ENCODE measurements at places on chromosomes 5 and 9.

GRCh38 chr9:134932171-134932570 lies 14.5 kb upstream of the FCN1 start:
- no peak for DNase-seq

DNA sequence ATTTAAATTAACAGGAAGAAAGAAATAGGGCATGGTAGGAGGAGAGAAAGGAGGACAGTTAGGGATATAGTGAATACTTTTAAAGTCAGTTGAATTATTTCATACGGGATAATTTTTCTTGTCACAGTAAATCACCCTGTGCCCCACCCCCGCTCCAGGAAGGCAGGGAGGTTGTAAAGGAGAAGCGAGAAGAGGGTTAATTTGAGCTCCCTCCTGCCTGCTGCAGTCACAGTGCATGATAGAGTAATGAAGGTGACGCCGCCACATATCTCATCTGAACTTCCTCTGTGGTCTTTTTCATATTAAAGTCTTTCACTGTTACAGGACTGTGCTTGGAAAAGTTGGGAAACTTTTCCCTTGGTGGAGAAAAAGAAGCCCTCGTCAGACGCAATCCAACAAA lies 896 bp upstream of the PCSK5 start:
- DNase-seq, result no peak

- no peak for DNase-seq
Measured at GRCh38 chr5:78065663-78066062, 228.8 kb downstream of the AP3B1 start.

DNA sequence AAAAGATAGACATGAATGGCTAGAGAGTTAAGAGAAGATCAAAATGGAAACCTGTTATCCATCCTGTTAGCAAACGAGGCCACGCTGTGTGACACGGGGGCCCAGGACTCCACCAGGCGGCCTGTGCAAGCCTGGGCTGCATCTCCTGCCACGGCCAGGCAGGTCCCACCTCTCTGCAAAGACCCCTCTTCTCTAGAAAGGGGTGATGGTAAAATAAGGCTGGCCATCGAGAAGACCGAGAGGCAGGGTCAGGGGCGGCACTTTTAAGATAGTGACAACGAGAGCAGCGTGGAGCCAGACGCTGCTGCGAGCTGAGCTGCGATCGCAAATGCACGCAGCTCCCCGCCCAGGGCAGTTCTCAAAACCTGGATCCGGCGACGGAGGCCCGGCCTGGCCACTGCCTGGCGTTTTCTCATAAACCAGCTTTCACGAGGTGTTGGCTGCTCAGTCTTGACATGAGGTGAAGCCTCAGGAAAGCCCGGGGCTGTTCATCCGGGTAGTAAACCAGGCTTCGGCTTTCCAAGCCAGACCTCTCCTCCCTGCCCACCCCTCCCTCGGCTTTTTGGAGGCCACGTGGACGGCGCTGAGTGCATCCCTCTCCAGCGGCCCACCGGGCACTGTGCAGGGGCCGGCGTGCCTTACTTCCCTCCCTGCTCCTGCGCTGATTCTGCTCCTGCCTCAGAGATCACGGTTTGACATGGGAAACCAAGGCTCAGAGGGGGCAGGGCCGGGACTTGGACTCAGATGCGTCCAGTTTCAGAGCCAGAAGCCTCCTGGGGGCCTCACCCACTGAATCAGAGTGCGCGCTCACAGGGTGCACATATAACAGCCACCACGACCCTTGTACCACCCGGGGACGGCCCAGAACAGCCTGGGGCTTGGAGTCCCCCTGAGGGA lies 151.6 kb upstream of the PHYKPL start:
- no peak for DNase-seq

- DNase-seq, result no peak
Measured at GRCh38 chr5:148927307-148927946, 101.0 kb downstream of the ADRB2 start.

DNA sequence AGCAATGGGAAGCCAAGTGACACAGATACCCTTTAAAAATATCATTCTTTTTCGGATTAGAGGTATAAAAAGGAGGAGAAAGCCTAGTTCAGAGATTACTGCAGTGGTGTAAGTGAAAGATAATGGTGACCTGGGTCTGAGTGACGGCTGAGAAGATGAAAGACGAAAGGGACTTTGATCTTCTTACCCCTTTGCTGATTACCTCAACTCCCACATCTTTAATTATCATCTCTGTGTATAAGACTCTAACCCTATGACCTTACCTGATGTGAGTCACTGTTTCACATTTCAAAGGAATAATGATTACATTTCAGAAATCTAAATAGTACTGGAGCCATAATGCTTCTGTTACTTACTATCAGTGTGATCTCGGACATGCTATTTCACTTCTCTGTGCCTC lies 21.4 kb upstream of the CCNO start:
- no peak for DNase-seq

- DNase-seq, result no peak
Measured at GRCh38 chr5:31717561-31717960, 78.6 kb downstream of the PDZD2 start.

DNA sequence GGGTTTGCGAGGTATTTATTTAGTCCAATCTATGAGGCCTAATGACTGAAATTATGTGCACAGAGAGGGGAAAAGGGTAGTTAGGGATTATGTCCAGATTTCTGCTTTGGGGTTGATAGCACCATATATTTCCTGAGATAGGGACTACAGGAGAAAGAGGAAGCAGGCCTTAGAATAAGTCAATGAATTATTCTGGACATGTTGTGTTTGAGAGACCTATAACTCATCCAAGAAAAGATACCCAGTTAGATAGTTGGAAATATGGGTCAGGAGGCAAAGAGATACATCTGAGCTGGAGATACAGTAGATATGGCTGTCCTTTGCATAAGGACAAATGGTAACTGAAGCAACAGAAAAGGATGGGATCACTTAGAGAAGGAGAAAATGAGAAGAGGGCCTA lies 53.1 kb downstream of the NR3C1 start:
- DNase-seq, result no peak

GRCh38 chr5:128091579-128091978 lies 8.0 kb downstream of the SLC12A2 start:
- no peak for DNase-seq

GRCh38 chr9:135804581-135805421 lies 102.5 kb downstream of the CAMSAP1 start:
- no peak for DNase-seq

DNA sequence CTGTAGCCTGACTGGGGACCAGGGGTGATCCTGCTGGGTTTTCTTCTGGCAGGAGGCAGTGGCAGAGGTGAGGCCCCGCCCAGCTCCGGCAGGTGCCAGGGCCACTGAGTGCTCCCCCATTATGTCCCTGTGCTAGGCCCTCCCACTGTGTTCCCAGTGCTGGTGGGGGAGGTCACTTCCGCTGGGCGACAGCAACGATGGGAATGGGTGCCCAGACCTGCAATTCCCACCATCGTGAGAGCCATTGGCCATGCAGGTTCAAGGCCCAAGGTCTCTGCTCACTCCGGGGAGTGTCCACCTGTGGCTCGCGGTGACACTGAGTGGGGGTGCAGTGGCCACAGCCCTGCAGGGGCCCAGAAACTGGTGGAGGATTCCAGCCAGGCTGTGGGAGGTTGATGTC lies 98.6 kb downstream of the RXRA start:
- DNase-seq, result no peak

DNA sequence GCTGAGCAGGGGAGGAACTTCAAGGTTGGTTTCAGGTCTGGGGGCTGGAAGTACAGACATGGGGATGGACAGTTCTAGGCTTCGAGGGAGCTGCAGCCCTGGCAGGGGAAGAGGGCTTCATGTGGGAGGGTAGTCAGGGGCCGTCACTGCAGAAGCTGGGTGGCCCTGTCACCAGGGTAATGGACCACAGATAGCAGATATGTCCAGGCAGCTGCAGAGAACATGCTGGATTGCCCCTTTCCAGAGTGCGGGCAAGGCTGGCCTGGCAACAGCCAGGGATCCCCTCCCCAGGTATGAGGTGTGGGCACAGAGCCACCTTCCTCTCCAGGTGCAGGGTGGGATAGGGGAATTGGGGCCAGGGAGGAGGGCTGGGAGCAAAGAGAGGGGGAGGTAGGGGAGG lies 206.5 kb downstream of the GADD45G start:
- no peak for DNase-seq

- no peak for DNase-seq
Measured at GRCh38 chr5:9370256-9370655, 175.6 kb downstream of the SEMA5A start.

DNA sequence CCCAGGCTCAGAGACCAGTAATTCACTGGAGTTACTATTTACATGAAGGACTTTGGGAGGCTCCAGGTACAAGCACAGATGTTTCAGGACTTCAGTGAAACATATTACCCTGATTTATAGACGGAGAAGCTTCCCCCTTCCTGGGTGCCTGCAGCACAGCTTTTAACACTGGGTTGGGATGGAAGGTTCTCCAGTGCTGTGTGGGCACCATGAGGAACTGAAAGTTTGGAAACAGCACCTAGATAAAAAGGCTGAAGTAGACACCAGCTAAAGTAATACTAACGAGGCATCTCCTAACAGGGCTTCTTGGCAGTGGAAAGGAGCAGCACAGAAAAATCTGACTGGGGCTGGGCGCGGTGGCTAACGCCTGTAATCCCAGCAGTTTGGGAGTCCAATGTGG lies 70.7 kb downstream of the GCNT1 start:
- no peak for DNase-seq

DNA sequence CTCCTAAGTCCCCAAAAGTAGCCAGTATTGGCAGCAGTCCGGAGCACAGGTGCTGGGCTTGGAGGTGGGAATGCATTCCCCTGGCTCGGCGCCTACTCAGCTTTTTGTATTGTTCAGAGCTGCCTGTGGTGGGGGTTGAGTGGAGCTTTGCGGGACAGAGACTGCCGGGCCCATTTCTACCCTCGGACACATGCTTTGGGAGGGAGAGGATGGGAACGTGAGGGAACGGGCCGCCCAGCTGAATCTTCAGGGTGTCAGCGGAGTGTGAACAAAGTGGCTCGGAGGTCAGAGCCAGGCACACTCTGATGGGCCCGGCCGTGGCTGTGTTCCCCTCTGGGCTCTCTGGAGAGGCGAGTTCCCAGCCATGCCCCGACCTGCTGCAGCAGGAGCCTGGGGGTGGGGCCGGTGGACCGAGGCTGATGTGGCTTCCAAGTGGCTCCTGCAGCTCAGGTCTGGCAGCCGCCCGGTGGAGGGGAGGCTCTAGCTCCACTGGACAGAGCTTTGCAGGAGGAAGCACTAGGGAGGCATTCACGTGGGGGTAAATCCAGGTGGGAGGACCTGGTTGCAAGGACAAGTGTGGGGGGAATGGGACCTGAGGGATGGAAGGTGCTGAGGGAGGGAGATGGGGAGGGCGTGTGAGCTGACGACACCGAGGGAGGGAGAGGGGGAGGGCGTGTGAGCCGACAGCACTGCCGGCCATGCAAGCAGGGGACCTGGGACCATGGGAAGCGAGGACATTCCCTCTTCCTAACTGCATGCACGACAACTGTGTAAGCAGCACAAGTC lies 31.1 kb upstream of the SLC6A3 start:
- no peak for DNase-seq

- DNase-seq, result no peak
Measured at GRCh38 chr9:122103985-122104384, 10.9 kb upstream of the TTLL11 start.

DNA sequence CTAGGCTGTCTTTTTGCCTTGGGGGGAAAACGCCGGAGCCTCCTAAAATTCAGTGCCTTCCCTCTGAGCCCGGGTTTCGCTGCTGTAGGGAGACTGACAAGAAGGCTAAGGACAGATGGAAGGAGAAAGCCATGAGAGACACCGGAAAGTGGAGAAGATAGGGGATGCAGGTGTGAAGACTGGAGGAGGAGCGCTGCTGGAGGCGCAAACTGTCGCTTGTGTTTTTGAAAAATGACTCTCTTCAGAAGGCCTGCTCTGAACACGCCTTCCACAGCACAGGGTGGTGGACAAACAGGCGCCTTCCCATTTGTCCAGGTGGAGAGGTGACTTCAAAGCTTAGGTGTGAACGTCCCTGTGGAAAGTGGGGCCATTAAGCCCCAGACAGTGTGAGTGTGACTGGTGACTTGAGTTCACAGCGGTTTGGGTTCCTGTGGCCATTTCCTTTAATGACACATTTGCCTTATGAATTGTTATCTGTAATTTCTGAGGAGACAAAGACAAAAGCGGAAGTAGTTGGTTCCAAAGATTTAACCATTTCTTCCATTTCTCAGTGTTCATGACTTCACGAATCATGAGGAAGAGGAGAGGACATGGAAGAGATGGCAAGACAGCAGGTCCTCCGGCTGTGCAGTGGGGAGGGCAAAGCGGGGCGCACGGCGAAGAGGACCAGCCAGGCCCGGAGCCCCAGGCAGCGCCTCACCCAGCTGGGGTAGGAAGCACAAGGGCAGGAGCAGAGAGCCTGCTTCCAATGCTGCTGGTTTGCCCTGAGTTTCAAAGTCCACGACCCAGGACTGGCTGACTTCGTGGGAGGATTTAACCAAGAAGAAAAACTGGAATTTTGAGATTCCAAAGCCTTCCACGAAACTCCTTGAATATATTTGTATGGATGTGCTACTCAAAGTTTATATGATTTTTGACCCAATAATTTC lies 27.8 kb upstream of the SEMA4D start:
- no peak for DNase-seq

- DNase-seq, result no peak
Measured at GRCh38 chr9:137626464-137626863, 7.7 kb downstream of the EHMT1 start.

- no peak for DNase-seq
Measured at GRCh38 chr9:107960916-107961315, 471.3 kb upstream of the KLF4 start.

GRCh38 chr5:134525683-134526482 lies 413 bp downstream of the JADE2 start:
- DNase-seq, result peak; percentile 47

DNA sequence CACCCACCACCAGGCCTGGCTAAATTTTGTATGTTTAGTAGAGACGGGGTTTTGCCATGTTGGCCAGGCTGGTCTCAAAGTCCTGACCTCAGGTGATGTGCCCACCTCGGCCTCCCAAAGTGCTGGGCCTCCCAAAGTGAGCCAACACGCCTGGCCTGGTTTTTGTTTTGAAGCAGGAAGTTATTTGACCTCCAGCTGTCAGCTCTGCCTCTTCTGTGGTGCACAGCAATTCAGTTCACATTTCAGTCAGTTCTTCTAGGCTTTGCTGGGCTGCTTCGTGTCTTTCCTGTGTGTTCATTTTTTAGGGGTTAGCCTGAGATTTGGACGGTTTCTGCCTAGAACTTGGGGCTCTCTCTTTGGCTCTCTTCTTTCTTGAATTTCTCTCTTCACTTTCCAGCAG lies 8.9 kb downstream of the LCN1 start:
- no peak for DNase-seq

DNA sequence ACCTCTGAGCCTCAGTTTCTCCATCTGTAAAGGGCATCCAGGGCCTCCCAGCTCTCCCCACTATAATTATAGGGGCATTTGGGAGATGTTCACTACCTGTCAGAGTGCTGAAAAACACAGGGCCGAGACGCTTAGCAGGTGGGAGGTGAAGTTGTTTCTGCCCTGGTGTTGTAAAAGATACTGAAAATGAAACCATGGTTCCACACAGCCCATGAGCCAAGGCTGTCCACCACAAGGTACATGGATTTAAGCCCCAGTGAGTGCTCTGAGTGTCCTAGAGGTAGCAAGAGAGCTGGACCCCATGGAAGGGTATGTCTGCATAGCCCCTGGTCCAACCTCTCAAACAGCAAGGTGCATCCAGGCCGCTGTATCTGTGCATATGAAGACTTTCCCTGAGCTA lies 137.5 kb downstream of the C5orf15 start:
- no peak for DNase-seq
